ENCODE measurements at places on chromosomes 4 and X. TPM values are rescaled to one million over a fixed set of nuclear protein-coding genes. Genes with fewer than 3 reads are reported as not detected.

NAP1L3 gene
- 2.0 TPM for total RNA-seq

DCX gene
- total RNA-seq = not detected

- no peaks in the 10 kb centered on the region for H3K27me3 ChIP-seq
- no peak overlapping the region for H3K4me3 ChIP-seq
- no peak overlapping the region for H3K27ac ChIP-seq
- no peaks in the 10 kb centered on the region for H3K36me3 ChIP-seq
Observed at GRCh38 chrX:32170481-32170880, 1040.9 kb downstream of the DMD start.

GATA1 gene
- total RNA-seq = not detected

EPHA5 gene
- total RNA-seq = not detected

ZNF157 gene
- total RNA-seq = 0.60 TPM

- no peak overlapping the region for H3K27ac ChIP-seq
- no peak overlapping the region for H3K4me3 ChIP-seq
- H3K36me3 ChIP-seq = no peaks in the 10 kb centered on the region
- H3K27me3 ChIP-seq = no peaks in the 10 kb centered on the region
Observed at GRCh38 chrX:115372152-115372551, 82.6 kb downstream of the LUZP4 start.

GLRA3 gene
- total RNA-seq = not detected

GRCh38 chrX:71998836-71999509 is 88.3 kb downstream of the NHSL2 start:
- peaks cover under 1% of the 10 kb centered on the region for H3K4me1 ChIP-seq
- no peaks in the 10 kb centered on the region for H3K27me3 ChIP-seq
- DNase-seq = peak; percentile 14

DNA sequence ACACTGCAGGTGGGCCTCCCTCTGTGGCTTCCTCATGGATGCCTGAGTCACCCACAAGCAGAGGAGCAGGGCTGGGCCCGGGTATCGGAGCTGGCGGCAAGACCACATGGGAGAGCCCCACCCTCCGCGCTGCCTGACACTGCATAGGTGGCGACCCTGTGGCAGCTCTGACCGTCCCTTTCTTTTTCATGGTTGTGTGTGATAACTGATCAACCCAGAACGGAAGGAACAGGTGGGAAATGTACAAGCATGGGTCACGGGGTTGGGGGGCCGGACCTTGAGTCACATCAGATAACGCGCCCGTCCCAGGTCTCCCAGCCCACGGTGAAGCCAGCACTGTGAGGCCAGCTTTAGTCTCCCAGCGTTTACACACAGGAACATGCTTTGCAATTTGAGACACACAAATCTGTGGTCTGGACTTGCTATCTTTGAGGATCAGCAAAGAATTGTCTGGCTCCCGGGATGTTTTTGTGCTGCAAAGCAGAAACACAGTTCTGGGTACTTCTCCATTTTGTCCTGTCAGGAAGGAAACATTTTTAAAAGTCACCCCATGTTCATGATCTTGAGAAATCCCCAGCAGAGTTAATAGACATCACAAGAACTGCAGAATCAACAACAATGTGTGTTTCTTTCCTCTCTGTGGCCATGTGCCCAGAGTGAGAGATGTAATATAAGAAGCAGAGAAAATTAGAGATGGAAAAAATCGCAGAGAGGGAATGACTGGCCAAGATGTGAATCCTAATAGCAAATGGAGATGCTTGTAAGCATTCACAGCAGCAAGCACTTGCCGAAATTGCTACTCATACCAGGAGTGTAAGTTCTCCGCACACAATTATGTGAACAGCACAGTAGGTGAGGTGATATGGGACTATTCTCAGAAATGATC is 70.1 kb upstream of the CBR4 start:
- no peak overlapping the region for H3K4me3 ChIP-seq
- no peak overlapping the region for H3K27ac ChIP-seq
- H3K4me1 ChIP-seq = peaks cover 10% of the 10 kb centered on the region
- DNase-seq = no peak

DNA sequence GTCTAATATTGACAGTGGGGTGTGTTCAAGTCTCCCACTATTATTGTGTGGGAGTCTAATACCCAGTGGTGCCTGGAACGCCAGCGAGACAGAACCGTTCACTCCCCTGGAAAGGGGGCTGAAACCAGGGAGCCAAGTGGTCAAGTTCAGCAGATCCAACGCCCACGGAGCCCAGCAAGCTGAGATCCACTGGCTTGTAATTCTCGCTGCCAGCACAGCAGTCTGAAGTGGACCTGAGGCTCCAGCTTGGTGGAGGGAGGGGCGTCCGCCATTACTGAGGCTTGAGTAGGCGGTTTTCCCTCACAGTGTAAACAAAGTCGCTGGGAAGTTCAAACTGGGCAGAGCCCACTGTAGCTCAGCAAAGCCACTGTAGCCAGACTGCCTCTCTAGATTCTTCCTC is 407.3 kb downstream of the DMD start:
- H3K27ac ChIP-seq = no peak overlapping the region
- H3K4me3 ChIP-seq = no peak overlapping the region
- H3K36me3 ChIP-seq = no peaks in the 10 kb centered on the region
- DNase-seq = no peak
- H3K4me1 ChIP-seq = no peaks in the 10 kb centered on the region

DGKQ gene
- total RNA-seq = 17.2 TPM

GRCh38 chrX:148580016-148580415 is 79.6 kb downstream of the AFF2 start:
- H3K36me3 ChIP-seq = no peaks in the 10 kb centered on the region
- no peak overlapping the region for H3K4me3 ChIP-seq
- no peak for DNase-seq
- H3K27ac ChIP-seq = no peak overlapping the region
- no peaks in the 10 kb centered on the region for H3K4me1 ChIP-seq
- H3K27me3 ChIP-seq = no peaks in the 10 kb centered on the region

CLDN2 gene
- total RNA-seq = not detected

- no peaks in the 10 kb centered on the region for H3K27me3 ChIP-seq
- no peak overlapping the region for H3K27ac ChIP-seq
- H3K36me3 ChIP-seq = no peaks in the 10 kb centered on the region
Observed at GRCh38 chrX:95040104-95040503, 1366.1 kb downstream of the FAM133A start.

GRCh38 chrX:112735147-112735546 is 55.4 kb upstream of the LHFPL1 start:
- no peak overlapping the region for H3K4me3 ChIP-seq
- no peaks in the 10 kb centered on the region for H3K36me3 ChIP-seq
- H3K27ac ChIP-seq = no peak overlapping the region
- no peaks in the 10 kb centered on the region for H3K27me3 ChIP-seq

GPC4 gene
- total RNA-seq = not detected

- H3K4me1 ChIP-seq = peaks cover 42% of the 10 kb centered on the region
- no peak overlapping the region for H3K4me3 ChIP-seq
- H3K27me3 ChIP-seq = no peaks in the 10 kb centered on the region
- H3K36me3 ChIP-seq = peaks cover 5% of the 10 kb centered on the region
- DNase-seq = no peak
Observed at GRCh38 chr4:108029731-108030130, 40.0 kb downstream of the HADH start.

KCTD8 gene
- not detected for total RNA-seq

GRCh38 chr4:68950033-68950432 is 1.6 kb downstream of the UGT2A3 start:
- no peak overlapping the region for H3K27ac ChIP-seq
- no peaks in the 10 kb centered on the region for H3K36me3 ChIP-seq
- H3K4me3 ChIP-seq = no peak overlapping the region

- H3K4me3 ChIP-seq = no peak overlapping the region
- H3K4me1 ChIP-seq = no peaks in the 10 kb centered on the region
- H3K36me3 ChIP-seq = no peaks in the 10 kb centered on the region
- no peak overlapping the region for H3K27ac ChIP-seq
- DNase-seq = no peak
Observed at GRCh38 chrX:146056511-146057081, 239.0 kb downstream of the SLITRK2 start.

DNA sequence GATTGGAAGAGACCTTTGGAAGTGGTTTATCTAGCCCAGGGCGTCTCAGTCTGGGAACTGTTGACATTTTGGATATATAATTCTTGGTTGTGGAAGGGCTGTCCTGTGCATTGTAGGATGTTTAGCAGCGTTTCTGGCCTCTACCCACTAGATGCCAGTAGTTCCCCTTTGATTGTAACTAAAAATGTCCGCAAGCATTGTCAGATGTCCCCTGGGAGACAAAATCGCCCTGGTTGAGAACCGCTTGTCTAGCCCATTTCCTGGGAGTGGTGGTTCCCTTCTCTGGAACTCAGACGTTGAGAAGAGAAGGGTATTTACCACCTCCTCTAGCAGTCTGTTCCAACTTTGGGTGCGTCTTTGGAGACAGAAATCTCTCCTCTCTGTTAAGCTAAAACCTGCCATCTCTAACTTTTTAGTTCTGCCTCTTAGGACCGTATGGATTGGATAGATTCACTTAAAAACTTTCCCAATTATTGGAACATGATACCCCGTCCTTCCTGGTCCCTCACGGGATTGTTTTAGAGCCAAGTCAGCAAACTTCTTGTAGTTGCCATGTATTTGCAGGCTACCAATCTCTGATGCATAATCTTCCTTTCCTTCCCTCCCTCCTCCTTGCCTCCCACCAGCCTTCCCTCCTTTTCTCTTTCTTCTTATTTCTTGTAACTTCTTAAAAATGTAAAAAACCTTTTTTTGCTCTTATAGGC is 13.9 kb downstream of the TMEM165 start:
- H3K4me3 ChIP-seq = no peak overlapping the region
- H3K27me3 ChIP-seq = no peaks in the 10 kb centered on the region
- no peak for DNase-seq
- peaks cover 5% of the 10 kb centered on the region for H3K36me3 ChIP-seq

ETDA gene
- total RNA-seq = not detected

- no peaks in the 10 kb centered on the region for H3K4me1 ChIP-seq
- H3K27me3 ChIP-seq = no peaks in the 10 kb centered on the region
- no peak for DNase-seq
- H3K27ac ChIP-seq = no peak overlapping the region
Observed at GRCh38 chr4:12933760-12934221, 550.3 kb downstream of the RAB28 start.

GRCh38 chr4:177125656-177126055 is 184.0 kb upstream of the NEIL3 start:
- H3K27ac ChIP-seq = no peak overlapping the region
- no peak overlapping the region for H3K4me3 ChIP-seq
- no peak for DNase-seq
- H3K4me1 ChIP-seq = no peaks in the 10 kb centered on the region

DNA sequence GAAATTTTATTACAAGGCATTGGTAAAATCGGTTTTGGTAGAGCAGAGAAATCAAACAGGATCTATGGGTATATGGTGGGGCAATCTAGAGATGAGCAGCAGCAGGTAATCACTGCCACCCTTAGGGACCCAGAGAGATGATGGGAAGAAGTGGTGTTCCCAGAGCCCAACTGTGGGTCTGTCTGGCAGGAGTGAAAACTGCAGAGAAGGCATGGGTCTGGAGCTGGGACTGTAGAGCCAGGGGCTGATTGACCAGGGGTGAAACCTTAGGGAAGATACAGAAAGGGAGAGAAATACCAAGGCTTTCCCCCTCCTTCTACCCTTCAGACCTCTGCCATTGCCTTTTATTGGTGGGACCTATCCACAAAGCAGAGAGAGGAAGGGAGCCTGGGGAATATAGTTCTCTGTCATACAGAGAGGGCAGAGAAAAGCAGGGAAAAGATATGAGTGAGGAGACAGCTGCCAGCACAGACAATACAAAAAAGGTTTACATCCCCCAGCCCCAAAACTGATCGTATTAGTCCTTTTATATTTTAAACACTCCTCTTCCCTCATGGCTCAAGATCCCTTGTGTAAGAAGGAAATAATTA is 28.7 kb downstream of the PDLIM5 start:
- H3K4me1 ChIP-seq = no peaks in the 10 kb centered on the region
- no peak overlapping the region for H3K4me3 ChIP-seq
- H3K36me3 ChIP-seq = no peaks in the 10 kb centered on the region

SPIN2A gene
- 0.47 TPM for total RNA-seq

MSMO1 gene
- total RNA-seq = 26.8 TPM

- H3K4me1 ChIP-seq = no peaks in the 10 kb centered on the region
- H3K27me3 ChIP-seq = no peaks in the 10 kb centered on the region
- H3K27ac ChIP-seq = no peak overlapping the region
Observed at GRCh38 chr4:113452868-113453620, 308.5 kb downstream of the CAMK2D start.

GAGE13 gene
- total RNA-seq = not detected

GRCh38 chrX:132216806-132217202 is 2.4 kb downstream of the RAP2C start:
- no peaks in the 10 kb centered on the region for H3K27me3 ChIP-seq
- H3K4me3 ChIP-seq = peak overlapping the region; percentile 99
- DNase-seq = peak; percentile 53
- peak overlapping the region; percentile 95 for H3K27ac ChIP-seq

USP17L13 gene
- not detected for total RNA-seq

NSDHL gene
- 20.3 TPM for total RNA-seq

TMPRSS11A gene
- not detected for total RNA-seq

DNA sequence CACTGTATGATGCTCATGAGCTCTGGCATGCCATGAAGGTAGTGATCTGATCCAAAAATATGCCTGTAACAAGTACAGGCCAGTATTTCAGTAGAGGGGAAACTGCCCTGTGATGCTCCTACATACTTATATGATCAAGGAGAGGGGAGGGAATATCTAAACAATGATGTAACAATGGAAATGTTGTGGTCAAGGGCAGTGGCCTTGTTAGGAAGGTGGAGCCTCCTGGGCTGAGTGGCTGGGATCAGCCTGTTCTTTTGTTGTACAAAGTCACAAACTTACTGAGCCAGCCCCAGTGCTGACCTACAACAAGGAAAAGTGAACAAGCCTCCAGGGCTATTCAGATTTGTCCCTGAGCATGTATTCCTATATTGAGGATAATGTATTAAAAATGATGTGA is 70.3 kb downstream of the ANXA10 start:
- H3K4me3 ChIP-seq = no peak overlapping the region
- no peaks in the 10 kb centered on the region for H3K36me3 ChIP-seq
- no peaks in the 10 kb centered on the region for H3K4me1 ChIP-seq
- DNase-seq = no peak
- H3K27me3 ChIP-seq = no peaks in the 10 kb centered on the region
- H3K27ac ChIP-seq = no peak overlapping the region

All from CD8-positive, alpha-beta memory T cell (primary cell).